ENCODE measurements at places on chromosomes 4 and X.

- DNase-seq: no peak
These were observed 13.3 kb downstream of the ATOH1 start for GRCh38 chr4:93841803-93842345.

DNA sequence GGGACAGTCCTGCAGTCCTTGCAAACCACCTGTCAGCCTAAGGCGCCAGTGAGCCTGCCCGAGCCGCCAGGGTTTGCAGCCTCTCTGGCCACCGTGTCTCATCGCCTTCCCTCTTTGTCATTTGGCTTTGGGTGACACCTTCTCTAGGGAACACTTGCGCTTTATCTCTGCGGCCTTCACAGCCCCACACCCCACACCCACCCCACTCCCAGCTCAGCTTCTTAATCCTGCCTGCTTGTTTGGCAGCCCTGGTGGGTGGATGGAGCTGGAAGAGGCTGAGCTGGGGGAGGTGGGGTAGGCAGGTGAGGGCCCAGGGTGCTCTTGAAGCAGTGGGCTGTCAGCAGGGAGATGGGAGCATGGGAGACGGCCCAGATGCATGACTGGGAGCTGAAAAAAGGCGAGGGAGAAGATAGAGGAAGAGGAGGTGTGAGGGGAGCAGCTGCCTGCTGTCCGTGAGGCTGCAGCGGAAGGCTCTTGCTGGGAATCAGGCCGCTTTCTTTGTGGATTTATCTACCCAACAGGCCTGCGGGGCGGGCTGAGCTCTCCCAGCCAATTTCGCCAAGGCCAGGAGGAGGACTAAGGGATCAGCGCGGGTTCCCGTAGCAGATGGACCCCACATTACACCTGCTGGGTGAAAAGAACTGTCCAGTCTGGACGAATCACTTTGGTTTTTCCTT lies 97.5 kb upstream of the STOX2 start:
- no peak for DNase-seq

GRCh38 chr4:33837043-33837838 lies 2407.1 kb downstream of the ARAP2 start:
- peak; percentile 9 for DNase-seq

DNA sequence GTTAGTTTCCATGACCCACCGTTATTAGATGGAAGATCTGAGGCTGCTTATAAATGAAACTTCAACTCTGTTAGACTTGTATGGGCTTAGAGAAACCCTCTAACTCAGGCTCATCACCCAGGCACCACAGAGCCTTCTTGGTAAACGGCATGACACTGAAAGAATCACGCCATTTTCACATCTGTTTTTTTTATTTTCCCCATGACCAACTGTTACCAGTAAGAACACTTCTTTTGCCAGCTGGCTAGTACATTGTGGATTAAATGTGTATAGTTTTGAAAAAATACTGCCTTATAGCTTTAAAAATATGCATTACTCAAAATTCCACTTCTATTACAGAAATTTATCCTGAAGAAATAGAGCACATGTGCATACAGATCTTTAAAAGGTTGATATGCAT lies 48.0 kb upstream of the APELA start:
- DNase-seq: peak; percentile 7

DNA sequence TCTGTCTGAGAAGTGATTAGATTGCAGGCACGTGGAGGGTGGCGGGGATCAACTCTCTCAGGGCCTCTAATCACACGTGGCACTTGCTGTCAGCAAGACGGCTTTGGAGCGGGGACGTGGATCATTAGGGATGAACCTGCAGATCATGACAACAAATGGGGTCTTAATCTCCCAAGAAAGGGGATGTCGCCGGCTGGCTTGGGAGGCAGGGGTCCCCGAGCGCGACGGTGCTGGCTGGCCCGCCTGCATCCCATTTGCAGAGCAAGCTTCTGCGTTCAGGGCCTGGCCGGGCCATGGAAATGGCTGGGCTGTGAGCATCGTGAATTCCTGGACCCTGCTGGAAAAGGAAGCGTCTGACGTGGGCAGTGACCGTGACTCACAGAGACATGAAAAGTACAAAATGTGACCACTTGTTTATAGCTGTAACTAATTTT lies 85.1 kb upstream of the SHOX start:
- DNase-seq: peak; percentile 60

- no peak for DNase-seq
These were observed 15.1 kb downstream of the LAMP2 start for GRCh38 chrX:120453985-120454384.

- no peak for DNase-seq
These were observed 8.4 kb upstream of the CD99 start for GRCh38 chrX:2682565-2683177.

DNA sequence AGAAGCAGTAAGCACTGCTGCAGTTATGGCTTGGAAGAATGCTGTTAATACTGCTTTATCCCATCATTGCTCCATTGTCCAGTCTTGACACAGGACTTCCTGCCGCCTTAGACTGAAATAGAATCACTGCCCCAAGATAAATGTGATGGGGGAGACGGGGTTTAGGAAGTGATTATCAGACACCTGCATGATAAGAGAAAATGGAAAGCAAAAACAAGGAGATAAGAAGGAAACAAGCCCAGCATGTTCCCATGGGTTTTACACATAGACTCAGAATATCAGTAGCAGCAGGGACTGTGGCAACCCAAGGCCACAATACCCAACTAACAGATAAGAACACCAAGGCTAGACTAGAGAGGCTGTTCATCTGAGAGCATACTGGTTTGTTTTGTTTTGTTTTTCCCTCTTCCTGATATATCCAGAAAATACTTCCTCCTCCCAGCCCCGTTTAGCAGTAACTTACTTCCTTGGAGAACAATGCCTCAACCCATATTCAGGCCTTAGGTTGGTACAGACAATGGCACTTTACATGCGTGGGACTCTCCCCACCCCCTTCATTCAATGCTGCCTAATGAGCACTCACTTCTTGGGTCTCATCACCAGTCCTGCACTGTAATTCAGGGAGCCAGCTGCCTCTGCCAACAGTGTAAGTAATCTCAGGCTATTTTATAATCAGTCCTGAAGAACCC lies 232.6 kb downstream of the CBR4 start:
- no peak for DNase-seq

GRCh38 chrX:154774622-154775021 lies 12.0 kb downstream of the DKC1 start:
- no peak for DNase-seq

GRCh38 chr4:123744664-123745290 lies 348.2 kb downstream of the SPRY1 start:
- DNase-seq: peak; percentile 12

GRCh38 chr4:57249083-57249482 lies 138.9 kb upstream of the IGFBP7 start:
- peak; percentile 20 for DNase-seq

GRCh38 chr4:8846046-8846720 lies 25.5 kb downstream of the HMX1 start:
- no peak for DNase-seq

DNA sequence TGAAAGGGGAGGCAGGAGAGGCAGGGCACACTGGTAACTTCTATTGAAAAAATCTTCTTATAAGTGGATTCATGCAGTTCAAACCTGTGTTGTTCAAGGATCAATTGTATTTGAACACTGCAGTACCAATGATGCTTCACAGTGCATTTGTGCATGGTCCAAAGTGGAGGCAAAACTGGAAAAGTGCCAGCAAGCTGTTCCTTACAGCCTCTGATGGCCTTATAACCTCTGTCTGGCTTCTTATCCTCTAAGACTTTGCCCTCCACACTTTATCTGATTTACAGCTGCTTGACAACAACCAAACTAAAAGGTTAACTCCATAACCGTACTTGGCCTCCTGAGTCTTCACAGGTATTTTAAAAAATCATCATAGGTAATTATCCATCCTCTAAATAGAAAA lies 40.4 kb downstream of the MAGEB17 start:
- no peak for DNase-seq

DNA sequence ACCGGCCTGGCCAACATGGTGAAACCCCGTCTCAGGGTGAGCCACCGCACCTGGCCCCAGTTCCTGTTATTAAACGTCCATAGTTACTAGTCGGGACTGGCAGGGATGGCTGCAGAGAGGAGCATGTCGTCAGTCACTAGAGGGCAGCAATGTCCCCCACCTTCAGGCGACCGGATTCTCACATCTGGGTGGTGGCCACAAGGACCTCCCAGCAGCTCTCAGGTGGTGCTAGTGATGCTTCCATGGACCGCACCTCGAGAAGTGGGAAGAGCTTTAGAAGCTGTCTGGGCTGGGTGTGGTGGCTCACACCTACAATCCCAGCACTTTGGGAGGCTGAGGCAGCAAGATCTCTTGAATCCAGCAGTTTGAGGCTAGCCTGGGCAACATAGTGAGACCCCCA lies 13.3 kb upstream of the IL3RA start:
- no peak for DNase-seq

- no peak for DNase-seq
These were observed 79.1 kb downstream of the TRAPPC11 start for GRCh38 chr4:183738081-183738673.

GRCh38 chr4:24482871-24483270 lies 101.5 kb downstream of the DHX15 start:
- no peak for DNase-seq

DNA sequence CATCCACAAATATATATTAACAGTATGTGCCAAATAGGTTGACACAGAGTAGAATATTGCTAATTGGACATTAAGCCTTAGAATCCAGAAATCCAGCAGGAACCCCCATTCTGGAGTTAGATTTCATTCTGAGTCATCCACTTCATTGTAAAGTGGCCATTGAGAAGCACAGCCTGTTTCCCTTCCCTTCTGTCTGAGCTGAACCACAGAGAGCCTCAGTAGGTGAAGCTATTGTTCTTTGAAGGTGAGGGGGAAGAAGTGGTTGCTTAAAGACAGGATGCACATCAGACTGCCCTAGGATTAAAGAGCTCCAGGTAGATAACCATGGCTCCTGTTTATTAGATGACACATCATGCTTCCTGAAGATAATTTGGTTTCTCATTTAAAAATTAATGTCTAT lies 30.6 kb upstream of the MCF2 start:
- DNase-seq: no peak

DNA sequence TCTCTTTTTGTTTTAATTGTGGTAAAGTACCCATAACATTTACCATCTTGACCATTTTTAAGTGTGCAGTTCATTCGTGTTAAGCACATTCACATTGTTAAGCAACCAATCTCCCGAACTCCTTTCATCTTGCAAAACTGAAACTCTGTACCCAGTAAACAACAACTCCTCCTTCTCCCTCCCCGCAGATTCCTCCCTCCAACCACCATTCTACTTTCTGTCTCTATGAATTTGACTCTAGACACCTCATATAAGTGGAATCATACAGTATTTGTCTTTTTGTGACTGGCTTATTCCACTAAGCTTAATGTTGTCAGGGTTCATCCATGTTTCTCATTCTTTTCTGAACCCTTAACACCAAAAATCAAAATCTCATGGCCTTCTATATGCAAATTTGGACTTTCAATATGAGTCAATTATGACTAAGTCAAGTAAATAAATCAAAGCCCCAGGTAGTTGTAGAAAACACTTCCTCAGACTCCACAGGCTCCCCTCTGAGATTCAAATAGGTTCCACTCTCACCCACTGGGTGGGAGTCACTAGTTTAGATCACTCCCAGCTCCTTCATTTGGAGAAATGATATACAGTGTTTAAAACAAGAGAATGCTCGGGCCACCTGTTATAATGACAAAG lies 9.8 kb upstream of the RTL5 start:
- DNase-seq: no peak

DNA sequence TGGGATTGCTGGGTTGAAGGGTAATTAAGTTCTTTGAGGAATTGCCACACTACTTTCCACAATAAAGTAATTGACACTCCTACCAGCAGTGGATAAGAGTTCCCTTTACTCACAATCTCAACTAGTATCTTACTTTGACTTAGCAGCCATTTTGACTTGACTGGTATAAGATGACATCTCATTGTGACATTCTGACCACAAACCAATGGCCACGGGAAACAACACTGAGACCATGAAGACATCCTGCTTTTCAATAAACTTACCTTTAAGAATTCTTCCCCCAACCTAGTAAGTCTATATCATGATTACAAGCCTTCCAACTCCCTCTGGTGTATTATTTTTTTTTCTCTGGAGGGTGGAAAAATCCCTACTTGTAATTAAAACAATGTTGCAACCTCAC lies 66.9 kb upstream of the WDR1 start:
- no peak for DNase-seq

GRCh38 chrX:11953615-11954014 lies 184.7 kb upstream of the FRMPD4 start:
- no peak for DNase-seq

GRCh38 chr4:122119739-122120138 lies 32.4 kb upstream of the BLTP1 start:
- no peak for DNase-seq

GRCh38 chr4:71396382-71396781 lies 57.6 kb downstream of the SLC4A4 start:
- DNase-seq: no peak

- DNase-seq: no peak
These were observed 40.1 kb downstream of the SORBS2 start for GRCh38 chr4:185771711-185772390.

GRCh38 chr4:145840162-145840768 lies 98.4 kb downstream of the ZNF827 start:
- DNase-seq: peak; percentile 38

DNA sequence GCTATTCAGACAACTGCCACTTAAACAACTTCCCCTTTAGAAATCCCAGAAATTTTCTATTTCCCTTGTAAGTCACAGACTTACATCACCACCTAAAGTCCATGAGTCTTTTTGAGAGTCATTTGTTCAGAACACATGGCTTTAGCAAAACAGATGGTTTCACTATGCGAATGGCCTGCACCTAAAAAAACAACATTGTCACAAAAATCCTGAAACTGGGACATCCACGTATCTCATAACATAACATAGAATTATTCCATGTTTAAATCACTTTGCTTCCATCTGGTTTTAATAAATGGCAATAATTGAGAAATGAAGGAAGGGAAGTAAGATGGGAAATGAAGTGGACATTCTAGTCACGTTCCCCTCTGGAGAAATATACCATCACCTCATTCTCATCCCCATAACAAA lies 155.3 kb upstream of the EDNRA start:
- peak; percentile 3 for DNase-seq

GRCh38 chr4:54897590-54897989 lies 227.8 kb downstream of the KDR start:
- DNase-seq: no peak

DNA sequence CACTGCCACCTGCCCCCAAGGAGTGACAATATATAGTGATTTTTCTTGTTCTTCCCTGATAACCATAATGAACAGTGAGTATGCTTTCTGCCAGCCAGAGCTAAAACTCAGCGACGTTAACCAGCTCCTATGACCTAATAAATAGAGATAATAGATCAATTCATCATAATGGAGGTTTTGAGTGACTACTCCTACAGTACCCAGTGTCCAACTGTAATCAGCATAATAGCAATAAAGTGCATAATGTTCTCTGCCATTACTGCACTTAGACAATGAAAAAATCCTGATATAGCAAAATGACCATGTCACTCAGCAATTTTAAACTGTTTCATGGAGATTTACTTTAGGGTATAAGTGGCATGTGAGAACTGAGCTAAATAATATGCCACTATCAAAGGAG lies 20.7 kb upstream of the TXLNG start:
- DNase-seq: no peak

GRCh38 chr4:141912831-141913230 lies 276.4 kb downstream of the IL15 start:
- peak; percentile 47 for DNase-seq
